Effector memory CD4-positive, alpha-beta T cell (primary cell): ENCODE measurements at places on chromosomes 11 and 22.

DNA sequence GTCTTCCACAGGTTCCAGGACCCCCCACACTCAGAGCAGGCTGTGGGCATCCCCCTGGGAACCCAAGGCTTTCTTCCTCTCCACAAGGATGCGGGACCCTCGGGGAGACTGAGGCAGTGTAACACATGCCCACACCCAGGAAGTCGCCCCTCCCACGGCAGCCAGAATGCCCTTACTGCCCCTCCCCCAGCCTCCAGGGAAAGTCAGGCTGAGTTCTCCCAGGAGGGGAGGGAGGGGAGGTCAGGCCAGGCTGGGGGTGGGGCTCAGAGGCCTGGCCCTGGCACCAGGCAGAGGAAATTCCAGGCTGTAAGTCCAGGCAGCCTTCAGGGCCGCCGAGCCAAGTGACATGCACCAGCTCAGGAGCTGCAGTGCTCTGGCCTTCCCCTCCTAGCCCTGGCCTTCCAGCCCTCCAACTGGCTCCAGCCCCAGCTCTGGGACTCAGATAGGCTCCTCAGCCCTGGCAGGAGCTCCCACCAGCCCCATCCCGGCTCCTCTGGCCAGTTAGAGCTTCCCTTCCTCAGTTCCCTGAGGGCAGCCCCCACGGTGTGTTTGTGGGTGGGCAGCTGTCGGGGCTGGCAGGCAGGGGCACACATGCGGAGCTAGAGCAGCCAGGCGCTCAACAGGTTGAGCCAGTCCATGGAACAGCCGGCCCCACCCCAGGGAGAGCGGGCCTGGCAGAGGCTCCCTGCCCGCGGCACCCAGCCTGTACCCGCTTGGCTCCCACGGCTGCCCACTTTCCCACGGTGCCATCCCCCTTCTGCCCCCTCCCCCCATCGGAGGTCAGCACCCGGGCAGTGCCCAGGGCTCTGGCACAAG, 3.6 kb downstream of the BCL9L start:
- no peak for DNase-seq

GRCh38 chr11:15944460-15944859, 411.9 kb downstream of the SOX6 start:
- DNase-seq, result no peak

GRCh38 chr11:81255895-81256294, 1477.8 kb downstream of the FAM181B start:
- no peak for DNase-seq

GRCh38 chr11:75276686-75277085, 36.1 kb downstream of the TPBGL start:
- no peak for DNase-seq

DNA sequence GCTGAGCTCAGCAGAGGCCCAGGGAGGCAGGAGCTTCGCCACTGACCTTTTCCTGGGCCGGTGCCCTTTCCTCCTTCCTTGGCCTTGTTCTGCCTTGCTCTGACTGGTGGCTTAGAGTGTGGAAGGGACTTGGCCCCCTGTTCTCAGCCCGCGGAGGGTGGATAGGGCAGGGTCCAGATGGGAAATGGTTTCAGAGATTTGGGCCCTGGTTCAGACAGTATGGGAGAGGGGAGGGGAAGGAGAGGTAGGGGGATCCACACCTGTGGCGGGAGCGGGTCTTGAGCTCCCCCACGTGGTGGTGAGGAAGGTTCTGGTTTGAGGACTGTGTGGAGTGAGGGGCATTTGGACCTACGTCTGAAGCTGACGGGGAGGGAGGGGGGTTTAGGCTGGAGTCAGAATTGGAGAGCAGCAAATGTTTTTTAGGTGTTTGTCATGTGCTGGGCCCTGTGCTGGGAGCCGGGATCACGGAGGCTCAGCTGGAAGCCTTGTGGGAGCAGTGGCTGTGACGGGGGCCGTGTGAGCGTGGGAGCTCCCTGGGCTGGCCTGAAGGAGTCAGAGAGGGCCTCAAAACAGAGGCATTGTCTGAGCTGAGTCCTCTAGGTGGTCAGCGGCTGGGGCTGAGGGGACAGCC, 27.2 kb downstream of the SHANK3 start:
- no peak for DNase-seq
